Cardiac muscle cell (in vitro differentiated cells and primary cell): ENCODE measurements at places on chromosomes 2 and 18.

- DNase-seq = no peak
Observed at GRCh38 chr2:117977696-117978095, 36.2 kb downstream of the CCDC93 start.

DNA sequence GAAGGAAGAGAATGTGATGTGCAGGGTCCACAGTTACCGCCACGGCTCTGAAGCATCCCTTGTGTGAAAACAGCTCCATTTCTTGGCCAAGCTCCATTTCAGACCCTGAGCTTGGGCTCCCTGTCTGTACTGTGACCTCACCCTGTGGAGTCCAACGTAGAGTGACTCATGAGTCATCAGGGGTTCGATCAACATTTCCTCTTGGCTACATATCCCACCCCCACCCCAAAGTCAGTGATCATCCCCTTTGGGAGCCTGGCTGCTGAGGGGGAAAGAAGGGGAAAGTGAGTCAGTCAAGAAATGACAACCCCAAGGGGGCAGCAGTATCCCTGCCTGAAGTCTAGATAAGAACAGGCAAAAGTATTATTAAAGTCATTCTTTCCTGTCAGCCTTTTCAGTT, 62.2 kb downstream of the PAPOLG start:
- DNase-seq = peak; percentile 6

DNA sequence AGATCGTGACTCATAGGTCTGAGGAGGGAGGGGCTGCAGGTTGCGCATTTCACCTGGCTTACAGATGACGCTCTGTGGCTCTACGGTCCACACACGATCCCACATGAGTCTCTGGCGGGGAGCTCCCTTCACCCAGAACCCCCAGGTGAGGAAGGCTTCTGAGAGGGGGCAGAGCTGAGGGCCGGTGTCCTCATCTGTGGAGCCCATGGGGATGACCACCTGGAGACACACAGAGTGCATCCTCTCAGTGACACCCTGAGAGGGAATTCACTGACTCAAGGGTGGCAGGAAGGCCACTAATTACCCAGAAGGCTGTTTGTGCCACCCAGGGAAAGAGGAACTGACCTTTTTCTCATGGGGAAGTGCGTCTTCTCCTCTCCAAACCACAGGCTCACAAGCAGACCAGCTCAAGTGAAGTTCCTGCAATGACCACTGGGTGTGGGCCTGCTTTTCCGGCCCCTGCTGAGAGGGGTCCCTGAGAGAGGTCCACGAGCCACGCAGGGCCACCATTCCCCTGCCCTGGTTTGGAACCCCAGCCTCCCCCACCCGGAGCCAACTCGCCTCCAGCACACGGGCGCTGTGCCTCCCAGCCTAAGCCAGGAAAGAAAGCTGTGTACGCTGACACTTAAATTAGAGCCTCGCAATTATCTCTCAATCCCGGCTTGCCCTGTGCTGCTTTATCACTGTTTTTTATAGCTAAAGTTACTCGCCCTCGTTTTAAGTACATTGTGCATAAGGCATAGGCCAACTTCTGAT, 114.1 kb downstream of the BCL11A start:
- peak; percentile 37 for DNase-seq

DNA sequence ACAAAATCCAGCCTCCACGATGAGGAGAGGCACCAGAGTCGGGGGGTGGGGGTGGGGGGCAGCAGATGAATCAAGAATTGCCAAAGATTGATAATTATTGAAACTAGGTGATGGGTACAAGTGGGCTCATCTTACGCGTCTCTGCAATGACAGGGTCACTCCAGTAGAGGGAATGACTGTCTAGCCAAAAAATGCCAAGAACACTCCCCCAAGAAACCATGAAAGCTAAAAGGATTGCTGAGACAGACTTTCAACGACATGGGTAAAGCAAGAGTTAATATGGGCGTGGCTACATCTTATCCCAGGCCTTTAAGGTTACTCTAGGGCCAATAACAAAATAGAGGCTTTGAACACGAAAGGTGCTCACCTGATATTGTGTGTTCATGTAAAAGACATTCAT, 86.5 kb downstream of the STK39 start:
- DNase-seq = no peak

GRCh38 chr2:47346-47725, 1.0 kb upstream of the FAM110C start:
- DNase-seq = no peak

GRCh38 chr2:197803033-197803444, 1.4 kb upstream of the PLCL1 start:
- peak; percentile 80 for DNase-seq

DNA sequence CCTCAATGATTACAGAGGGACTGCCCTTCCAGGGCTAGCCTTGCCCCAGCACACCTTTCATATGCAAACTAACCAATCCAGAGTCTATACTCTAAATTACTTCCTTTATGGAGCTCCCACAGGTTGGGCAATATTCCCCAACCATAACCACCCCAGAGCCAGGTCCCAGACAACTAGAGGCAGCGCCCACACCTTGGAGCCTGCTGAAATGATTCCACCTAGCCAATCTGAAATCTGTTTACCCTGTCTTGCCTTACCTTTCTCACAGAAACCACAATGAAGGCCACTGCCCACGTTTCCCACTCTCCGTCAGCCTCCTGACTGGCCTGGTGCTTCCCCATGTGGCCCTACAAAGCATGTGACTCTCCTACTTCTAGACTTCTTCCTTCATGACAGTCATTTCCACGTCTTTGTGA, 62.0 kb downstream of the REEP1 start:
- DNase-seq = no peak

- DNase-seq = no peak
Observed at GRCh38 chr18:49071778-49072177, 121.0 kb upstream of the SMAD7 start.

DNA sequence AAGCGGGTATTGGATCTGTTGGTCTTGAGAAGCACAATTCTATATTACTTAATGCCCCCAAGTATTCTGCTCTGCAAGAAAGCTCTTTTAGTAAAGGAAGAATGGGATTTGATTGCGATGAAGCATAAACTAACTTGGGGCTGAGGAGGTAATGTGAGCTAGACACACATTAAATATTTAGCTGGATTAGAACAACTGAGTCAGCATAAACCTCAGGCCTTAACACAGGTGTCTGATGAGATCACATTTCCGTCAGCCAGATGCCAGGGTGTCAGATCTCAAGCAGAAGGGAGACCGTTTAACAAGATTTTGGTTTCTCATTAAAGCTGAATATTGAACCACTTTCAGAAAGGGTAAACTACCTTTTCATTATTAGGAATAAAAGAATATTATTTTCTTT, 94.5 kb downstream of the GYPC start:
- DNase-seq = no peak

DNA sequence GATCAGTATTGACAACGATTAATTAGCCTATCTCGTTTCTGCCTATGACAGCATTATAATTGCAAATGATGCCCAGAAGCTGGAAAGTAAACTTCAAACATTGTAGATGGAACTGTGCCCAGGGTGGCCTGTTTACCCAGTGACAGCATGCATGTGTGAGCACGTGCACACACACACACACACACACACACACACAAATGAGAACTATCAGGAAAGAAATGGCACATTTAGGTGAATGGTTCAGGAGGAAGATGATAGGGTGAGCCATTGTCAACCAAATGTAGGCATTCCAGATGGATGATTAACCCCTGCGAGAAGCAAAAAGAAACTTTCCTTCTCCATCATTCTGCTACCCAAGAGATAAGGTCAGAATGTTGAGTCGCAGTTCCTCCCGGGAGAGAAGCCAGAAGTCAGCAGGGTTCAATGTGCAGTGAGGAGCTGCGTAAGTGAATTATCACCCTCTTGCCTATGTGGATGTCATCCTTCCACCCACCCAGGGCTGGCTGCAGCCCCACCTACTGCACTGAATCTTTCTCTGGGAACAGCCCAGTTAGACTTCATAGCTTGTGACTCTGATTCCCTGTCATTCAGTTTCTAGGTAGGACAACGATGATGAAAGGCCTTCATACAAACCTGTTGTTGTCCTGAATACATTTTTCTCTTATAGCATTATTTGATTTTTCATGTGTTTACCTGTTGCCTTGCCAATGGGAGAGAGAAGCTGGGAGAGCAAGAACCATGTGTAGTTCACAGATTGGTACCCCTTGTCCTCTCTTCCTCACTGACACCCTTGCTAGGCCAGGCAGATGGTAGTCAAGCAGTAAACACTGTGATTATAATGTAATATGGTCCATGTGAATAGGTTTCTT, 3.5 kb upstream of the APOB start:
- DNase-seq = no peak

DNA sequence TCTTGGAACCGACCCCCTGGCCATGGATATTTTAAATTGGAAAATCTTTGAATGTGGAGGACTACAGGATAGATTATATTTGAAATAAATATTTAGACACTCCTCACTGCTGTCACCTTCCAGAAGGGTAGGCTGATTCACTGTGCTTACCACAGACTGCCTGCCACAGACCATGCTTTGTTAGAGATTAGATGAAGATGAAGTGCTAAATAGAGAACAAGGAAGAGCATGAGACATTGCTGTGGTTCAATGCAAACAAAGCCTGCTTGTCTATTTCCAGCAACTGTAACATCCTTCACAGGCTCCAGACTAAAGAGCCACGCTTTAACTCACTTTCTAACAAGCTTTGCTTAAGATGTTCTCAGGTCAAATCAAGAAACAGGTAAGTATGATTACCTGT, 81.0 kb upstream of the TMEM17 start:
- no peak for DNase-seq

DNA sequence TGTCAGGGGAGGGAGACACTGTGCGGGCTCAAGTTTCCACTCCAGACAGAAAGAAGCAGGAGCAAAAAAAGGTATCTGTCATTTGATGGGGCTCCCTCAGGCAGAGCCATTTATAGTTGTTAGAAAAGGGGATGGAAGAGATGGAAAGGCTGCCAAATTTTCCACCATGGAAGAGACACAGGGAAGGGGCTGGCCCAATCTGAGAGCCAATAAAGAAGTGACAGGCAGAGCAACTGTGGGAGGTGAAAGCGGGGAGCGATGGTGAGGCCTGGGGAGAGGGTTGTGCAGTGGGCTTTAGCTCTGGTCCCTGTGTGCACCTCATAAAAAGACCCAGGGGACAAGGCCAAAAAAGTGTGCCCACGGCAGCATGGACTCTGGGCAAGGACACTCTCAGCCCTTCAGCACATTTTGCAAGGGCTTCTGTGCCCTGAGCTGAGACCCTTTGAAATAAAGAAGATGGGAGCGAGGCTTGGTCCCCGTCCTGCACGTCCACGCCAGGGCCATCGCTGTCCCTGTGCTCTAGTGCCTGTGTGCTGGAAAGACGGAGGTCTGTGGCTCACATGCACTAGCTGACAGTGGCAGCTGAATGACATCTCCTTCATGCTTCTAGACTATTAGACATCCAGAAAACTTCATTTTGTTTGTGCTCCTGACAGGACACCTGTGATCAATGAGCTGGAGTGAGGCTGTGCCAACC, 456.7 kb upstream of the HS6ST1 start:
- no peak for DNase-seq

DNA sequence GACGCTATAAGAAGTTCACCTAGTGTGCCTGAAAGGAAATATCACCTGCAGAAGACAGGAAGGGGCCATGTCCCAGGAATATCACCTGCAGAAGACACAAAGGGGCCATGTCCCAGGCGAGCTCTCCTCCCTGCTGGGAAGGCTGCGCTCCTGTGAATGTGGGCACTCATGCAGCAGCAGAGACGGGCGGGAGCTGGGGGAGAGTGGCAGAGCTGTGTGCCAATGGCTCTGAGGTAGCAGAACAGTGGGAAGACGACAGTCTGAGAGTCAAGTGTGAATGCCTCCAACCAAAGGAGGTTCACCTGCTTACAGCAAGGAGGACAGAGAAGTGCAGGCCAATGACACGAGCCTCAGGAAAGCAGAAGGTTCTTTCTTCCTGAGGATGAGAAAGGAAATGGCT, 117.9 kb upstream of the SALL3 start:
- DNase-seq = no peak

DNA sequence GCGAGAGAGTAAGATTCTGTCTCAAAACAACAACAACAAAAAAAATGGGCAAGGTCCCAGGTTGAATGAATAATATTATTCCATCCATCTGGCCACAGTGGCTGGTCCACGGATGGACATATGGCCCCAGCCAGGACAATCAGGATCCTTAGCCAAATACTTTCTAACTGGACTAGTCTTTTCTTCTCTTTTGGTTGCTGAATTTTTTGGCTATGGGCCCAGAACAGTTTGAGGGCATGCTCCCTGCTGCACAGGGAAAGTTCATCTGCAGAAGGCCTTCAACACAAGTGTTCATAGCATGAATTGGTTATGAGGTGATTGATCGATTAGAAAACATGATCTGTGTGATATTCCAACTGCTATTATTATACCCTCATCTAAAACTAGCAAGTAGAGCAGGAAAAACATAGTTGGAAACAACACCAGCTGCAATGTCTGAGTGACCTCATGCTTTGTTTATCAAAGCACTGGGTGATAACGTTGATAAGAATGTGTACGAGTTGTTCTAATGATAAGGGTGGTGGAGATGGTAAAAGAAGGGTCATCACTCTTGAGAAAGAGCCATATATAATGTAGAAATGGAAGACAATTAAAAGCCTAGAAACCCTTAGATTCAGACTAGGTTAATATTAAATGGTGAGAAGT, 47.8 kb upstream of the RNF103 start:
- DNase-seq = no peak

- DNase-seq = no peak
Observed at GRCh38 chr2:236333417-236334121, 69.4 kb upstream of the ASB18 start.

DNA sequence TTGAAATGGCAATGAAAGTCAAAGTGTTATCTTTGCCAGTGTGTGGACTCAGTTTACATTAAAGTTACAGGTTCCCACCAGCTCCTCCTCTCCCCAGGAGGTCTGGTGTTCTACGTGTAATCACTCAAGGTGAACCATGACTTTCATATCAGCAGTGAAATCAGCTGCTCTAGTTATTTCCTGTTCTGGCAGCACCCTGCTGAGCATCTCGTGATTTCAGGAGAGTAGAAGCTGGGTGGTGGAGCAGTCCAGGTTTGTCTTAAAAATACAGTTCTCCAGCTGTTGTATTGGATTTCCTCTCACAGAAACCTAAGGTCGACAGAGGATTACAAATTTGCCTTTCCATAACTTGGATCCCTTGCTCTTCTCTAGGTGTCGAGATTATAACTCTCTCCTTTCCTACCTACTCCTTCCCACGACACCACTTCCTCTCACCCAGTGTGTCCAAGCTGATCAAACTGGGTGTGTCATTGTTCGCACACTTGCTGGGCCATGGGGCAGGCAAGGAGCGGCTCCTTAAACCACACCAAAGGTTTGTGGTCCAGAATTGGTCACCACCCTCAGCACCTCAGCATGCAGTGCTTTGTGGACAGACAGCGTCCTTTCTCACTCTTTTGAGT, 13.0 kb upstream of the ARHGAP25 start:
- DNase-seq = no peak

GRCh38 chr2:160507046-160507407, 13.4 kb upstream of the RBMS1 start:
- no peak for DNase-seq

DNA sequence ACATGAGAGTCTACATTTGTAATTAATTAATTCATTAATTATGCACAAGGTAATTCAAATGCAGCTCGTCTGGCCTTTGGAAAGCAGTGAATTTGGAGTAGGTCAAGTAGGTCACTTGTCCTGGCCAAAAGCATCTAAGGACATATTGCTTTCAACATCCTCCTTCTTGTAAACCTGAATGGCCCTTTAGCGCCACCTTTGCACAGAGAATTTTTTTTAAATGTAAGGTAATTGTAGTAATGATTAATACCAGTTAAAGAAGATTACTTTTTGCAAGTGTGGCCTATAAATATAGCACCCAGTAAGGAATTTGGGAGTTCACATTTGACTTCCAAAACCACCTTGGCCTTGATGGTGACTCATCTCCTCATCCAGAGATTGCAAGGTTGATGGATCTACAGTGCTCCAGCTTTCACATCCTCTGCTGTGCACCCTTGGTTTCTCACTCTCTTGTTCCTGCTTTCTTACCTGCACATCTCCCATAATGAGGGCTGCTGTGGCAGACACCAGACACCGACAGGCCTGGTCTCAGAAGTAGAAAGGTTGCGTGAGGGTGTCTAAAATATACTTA, 481.7 kb downstream of the TGIF1 start:
- DNase-seq = no peak
